Right lobe of liver (tissue), 6 donors: ENCODE measurements at places on chromosomes 6 and 20. TPM values are rescaled to one million over a fixed set of nuclear protein-coding genes. Genes with fewer than 3 reads are reported as not detected.

- no peaks in the 10 kb centered on the region for H3K36me3 ChIP-seq
- no peaks in the 10 kb centered on the region for H3K27me3 ChIP-seq
Observed at GRCh38 chr6:37110500-37111461, 59.2 kb upstream of the PIM1 start.

GRCh38 chr6:52189974-52190373 lies 3.8 kb downstream of the IL17A start:
- no peaks in the 10 kb centered on the region for H3K4me1 ChIP-seq
- no peak for DNase-seq
- H3K4me3 ChIP-seq, result no peak overlapping the region
- no peaks in the 10 kb centered on the region for H3K27me3 ChIP-seq

GRCh38 chr6:4093288-4093687 lies 14.4 kb upstream of the FAM217A start:
- H3K27me3 ChIP-seq, result no peaks in the 10 kb centered on the region
- H3K4me1 ChIP-seq, result no peaks in the 10 kb centered on the region
- no peak overlapping the region for H3K27ac ChIP-seq
- no peak for DNase-seq
- H3K4me3 ChIP-seq, result no peak overlapping the region
- H3K36me3 ChIP-seq, result no peaks in the 10 kb centered on the region

- H3K36me3 ChIP-seq, result no peaks in the 10 kb centered on the region
- no peak overlapping the region for H3K27ac ChIP-seq
- no peaks in the 10 kb centered on the region for H3K4me1 ChIP-seq
- no peaks in the 10 kb centered on the region for H3K27me3 ChIP-seq
- no peak overlapping the region for H3K4me3 ChIP-seq
Observed at GRCh38 chr6:112034616-112034995, 19.3 kb upstream of the CCN6 start.

The PTCRA gene
- not detected for total RNA-seq
